Activated naive CD4-positive, alpha-beta T cell (primary cell): ENCODE measurements at places on chromosomes 2 and 18.

DNA sequence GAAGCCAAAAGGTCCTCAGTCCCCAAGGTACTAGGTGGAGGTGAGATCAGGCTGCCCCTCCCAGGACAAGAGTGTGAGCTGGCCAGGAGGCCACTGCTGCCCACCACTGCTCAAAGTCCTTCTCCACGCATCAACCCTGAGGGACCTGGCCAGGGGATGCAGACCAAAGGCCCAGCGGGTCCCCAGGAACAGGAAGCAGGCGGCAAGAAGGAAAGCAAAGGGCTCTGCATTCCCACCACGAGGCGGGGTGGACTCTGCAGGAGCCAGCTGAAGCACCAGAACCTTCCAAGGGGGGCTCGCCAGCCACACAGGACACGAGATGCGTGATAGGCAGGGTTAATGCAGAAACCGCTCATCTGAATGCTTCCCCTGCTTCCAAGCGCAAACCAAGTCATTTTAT, 67.4 kb downstream of the TFCP2L1 start:
- no peak for DNase-seq

- DNase-seq: no peak
Observed at GRCh38 chr2:14806613-14807012, 174.1 kb downstream of the LRATD1 start.

DNA sequence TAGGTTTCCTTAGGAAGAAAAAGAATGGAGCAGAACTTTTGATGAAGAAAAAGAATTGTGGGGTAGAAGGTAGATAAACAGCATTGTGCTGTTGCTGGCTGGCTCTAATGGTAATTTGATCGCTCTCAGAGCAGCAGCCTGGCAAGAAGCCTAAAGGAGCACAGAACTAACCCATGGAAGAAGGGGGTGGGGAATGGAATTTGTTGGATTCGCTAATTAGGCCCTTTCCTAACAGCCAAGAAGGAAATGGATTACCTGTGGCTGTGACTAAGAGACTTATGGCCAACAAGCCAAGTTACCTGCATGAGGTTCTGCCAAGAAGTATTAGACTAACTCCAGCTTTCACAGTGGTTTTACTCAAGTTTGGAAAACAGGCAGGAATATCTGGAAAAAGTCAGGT, 210.6 kb downstream of the IKZF2 start:
- no peak for DNase-seq

DNA sequence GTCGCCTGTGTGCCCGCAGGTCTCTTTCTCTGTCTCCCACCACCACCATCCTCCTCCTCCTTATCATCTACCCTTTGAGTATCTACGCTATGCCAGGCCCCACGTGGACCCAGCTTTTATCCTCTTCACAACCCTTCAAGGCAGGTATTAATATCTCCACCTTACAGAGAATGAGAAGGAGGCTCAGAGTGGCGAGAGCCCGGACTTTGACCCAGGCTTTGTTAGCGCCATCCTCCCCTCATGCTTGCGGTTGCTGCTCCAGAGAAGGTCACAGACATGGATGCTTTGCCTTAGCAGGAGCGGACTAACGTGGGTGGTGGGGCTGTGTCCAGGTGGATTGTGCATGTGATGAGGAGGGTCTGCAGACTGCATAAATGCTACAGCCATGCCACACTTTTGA, 119.8 kb downstream of the CELF4 start:
- DNase-seq: no peak

DNA sequence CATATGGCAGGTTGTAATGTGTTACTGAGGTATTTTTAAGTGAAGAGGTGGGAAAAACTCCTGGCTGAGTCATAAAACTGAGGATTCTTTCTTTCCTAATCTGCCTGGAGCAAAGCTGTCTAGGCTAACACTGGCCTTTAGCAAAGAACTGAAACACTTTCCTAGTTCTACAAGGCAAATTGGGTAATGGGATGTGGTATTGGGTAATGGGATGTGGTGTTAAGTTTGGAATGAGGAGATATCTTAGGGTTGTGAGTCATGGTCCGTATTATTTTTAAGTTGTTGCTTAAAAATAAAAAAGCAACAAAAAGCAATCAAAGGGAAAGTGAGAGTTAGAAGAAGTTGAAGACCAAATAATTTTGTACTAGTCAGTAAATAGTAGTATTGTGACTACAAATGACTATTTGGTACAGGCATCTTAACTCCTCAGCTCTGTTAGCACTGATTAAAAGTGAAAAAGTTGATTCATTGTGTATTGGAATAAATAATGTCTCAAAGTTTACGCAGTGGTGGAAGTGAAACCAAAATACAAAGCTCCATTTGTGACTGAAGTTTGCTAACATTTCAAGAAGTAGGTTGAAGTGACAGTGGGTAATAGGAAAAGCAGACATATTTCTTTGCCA, 216.8 kb downstream of the CAMKMT start:
- no peak for DNase-seq
